8988T (cell line): ENCODE measurements at places on chromosomes 6 and 20.

- no peak for DNase-seq
Measured at GRCh38 chr6:110419028-110419739, 3.8 kb upstream of the DDO start.

GRCh38 chr6:85406641-85407075, 43.2 kb upstream of the NT5E start:
- no peak for DNase-seq

DNA sequence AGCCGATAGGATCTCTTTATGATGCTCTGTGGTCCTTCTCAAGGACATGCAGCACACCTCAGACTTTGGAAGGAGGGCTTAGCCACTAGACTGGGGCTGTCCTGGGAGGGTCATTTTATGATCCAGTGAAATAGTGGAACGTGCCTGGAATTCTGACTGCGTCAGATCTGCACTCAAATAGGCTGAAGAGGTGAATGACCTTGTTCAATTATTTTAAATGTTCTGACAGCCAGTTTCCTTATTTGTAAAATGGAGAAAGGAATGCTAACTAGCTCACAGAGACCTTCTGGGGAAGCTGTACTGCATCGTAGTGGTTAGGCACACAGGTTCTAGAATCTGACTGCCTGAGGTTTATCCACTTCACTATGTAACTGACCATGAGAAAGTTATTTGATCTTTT, 587.5 kb downstream of the MAFB start:
- no peak for DNase-seq

- no peak for DNase-seq
Measured at GRCh38 chr6:169513478-169514193, 188.2 kb downstream of the WDR27 start.

GRCh38 chr20:47358039-47358671, 1.7 kb upstream of the ZMYND8 start:
- DNase-seq, result no peak

GRCh38 chr6:146183831-146184230, 155.0 kb downstream of the GRM1 start:
- no peak for DNase-seq

DNA sequence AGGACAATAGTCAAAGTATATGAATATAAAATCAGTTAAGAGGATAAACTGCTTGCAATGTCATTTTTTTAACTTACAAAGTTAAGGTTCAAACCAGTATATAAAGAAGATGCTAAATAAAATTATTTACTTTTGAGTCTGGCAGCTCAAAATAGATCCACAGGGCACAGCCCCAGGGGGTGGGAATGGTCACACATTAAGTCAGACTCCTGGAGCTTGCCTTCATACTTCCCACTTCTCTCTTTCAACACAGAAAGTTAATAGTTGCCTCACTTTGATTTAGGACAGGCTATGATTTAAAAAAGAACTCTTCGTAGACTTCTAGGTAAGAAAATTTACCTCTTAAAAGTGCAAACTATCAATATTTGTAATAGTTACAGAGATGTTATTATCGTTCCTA, 158.3 kb upstream of the RUNX2 start:
- no peak for DNase-seq

GRCh38 chr6:93701526-93701925, 282.2 kb upstream of the EPHA7 start:
- DNase-seq, result no peak

DNA sequence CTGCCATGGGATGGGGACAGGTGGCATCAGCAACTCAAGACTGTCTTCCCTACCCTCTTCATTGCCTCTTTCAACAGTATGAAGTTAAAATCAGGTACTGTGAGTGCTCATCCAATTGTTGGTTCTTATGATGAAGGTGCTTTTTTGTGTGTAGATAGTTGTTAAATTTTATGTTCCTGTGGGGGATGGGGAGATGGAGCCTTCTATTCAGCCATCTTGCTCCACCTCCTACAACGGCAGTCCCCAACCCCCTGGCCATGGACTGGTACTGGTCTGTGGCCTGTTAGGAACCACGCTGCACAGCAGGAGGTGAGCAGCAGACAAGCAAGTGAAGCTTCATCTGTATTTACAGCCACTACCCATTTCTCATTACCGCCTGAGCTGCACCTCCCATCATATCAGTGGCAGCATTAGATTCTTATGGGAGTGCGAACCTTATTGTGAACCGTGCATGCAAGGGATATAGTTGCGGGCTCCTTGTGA, 47.8 kb upstream of the TOP1 start:
- no peak for DNase-seq

DNA sequence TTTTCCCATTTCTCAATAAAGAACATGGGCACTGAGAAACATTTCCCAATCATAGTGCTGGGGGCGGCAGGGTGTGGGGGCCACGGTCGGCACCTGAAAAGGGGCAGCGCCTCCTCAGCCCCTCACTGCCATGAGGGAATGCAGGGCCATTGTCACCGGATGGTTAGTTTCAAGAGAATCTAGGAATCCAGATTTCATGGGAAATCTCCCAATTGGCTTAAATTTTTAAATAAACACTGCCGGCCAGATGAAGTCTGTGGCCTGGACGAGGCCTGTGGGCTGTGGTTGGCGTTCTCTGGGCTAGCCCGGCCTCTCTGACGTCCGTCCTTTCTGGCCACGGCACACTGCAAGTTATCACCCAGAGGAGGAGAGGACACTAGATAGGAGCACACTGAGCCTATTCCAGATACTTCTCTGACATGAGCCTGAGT, 25.6 kb downstream of the MANBAL start:
- DNase-seq, result no peak

DNA sequence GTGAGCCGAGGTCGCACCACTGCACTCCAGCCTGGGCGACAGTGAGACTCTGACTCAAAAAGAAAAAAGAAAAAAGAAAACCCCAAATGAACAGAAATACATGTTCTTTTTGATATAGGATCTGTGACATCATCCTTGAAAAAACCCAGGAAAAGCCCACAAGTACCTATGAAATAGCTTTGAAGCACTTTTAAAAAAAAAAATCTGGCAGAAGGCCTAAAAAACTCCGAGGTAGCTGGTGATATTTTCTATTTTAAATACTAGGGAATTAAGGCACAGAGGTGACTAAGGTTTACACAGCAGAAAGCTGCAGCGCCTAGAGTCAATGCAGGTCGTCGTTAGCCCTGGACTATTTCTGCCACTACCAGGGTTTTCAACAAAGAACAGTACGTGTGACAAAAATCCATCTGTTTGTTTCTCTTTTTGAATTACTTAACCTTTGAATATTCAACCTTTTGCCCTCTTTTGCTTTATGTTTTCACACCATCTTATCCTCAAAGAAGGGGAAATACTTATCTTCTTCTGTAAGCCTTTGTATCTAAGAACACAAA, 39.4 kb upstream of the EEF1A1 start:
- no peak for DNase-seq

GRCh38 chr6:18161431-18161830, 6.2 kb downstream of the KDM1B start:
- no peak for DNase-seq

DNA sequence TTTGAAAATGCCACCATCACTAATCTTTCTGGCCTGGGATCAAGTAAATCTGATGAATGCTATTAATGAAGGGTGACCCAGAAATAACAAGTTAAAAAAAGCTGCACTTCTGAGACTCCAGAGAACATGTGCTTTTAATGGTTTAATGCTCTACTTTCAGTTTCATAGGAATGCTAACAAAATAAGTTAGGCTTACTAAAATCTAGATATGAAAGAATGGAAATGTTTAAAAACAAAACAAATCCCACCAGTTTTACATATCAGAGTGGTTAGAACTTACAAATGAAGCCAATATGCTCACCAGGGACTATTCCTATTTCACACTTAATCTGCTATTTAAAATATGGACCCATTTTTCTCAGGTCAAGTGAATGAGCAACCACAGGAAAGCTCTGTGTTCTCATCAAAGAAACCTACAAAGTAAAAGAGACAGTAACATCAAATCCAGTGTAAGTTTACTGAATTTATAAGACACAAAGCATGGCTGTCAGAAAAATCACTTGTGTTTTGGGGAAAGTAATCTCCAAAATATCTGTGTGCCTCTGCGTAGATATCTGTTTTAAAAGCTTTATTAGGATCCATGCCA, 40.3 kb downstream of the FYN start:
- DNase-seq, result no peak

DNA sequence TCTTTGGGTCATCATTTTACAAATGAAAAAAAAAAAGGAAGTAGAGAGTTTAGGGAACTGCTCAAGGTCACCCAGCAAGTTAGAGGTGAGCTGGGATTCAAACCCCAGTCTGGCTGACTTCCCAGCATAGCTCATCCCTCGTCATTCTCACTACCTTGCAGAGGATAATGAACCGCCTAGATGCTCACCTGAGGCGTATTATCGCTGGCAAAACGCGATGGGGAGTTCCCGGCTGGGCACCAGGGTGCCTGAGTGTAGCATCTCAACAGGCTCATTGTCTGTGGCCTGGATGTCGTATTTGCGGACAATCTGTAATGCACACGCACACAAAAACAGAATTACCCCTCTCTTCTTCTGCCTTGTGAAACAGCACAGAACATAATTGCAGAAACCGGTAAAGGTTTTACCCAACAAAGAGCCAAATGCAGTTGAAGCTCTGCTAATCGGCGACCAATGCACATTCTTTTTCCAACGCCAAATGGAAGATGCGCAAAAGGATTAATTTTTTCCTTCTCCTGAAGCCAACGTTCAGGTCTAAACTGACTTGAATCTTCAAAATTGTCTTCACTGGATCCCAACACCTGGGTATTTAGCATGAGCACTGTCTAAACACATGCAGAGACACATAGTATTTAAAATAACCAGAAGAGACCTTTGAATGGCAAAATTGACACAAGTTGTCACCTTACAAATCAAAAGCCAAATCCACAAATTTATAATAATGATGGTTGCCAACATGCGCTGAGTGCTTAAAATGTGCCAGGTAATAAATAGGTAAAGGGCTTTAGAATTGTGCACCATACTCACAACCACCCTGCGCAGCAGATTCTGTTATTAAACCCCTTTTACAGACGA, 16.6 kb downstream of the CYP24A1 start:
- DNase-seq, result no peak

DNA sequence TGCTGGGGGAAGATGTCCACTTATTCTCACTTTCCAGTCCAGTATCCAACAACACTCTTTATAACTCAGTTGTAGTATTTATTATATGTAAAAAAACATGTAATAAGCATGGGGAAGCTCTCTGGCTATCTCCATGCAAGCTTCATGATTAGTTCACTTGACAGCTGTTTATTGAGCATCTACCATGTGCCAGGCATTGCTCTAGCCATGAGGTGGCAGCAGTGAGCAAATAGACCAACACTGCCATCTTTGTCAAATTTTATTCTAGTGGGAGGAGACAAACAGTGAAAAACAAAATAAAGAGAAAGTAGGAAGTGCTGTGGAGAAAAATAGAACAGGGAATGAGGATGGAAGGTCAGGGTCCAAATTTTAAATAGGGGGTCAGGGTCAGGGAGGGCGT, 131.8 kb downstream of the CFAP61 start:
- no peak for DNase-seq

DNA sequence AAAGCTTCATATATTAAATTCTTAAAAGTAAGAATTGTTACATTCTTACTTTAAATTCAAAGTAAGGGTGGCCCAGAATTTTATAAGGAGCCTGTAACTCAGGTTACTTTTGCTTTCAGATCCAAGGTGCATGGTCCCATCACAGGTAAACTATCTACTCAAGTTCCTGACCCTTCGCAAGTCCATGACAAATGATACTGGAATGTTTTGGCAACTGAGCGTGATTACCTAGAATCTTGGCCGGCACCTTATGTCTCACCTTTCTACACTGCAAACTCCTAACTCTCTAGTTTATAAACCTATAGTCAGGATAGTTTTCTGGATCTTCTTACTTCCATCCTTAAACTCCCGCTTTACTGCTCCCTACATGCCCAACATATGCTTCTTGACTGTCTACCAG, 67.9 kb upstream of the HMGN3 start:
- DNase-seq, result no peak

DNA sequence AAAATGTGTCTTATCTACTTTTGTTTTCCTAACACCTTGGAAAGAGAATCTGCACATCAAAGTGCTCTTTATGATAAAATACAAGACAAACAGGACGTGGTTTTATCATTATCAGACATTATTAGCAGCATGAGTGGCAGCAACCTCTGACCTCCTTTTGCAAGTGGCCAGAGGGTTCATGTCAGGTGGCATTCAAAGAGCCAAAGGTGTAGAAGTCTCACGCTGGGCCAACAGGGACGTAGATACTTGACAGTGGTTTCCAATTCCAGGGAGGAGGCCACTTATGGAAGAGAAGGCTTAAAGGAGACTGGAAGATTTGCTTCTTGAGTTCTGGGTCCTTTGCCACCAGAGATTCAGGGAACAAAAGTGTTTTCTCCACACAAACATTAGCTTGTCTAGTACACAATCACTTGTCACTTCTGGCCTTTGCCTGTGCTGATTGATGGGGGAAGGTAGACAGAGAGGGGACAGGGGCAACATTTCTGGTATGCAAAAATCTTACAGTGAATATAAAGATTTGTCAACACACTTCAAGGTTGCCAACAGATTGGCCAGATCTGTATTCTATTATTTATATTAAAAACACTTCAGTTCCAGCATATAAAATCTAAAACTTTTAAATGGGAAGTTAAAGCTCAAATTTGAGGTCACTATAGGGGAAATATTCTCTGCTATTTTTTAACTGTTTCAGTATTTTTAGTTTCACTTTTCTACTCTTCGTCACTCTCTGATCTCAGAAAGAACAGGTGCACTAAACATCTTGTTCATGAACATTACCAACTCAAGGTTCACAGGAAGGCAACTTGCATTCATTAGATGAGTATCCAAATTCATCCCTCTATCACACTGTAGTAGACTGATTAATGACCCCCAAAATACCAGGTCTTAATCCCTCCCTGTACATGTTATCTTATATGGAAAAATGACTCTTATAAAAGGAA, 52.1 kb upstream of the FBXO30 start:
- DNase-seq, result no peak
